ENCODE measurements at places on chromosomes 2 and 18.

DNA sequence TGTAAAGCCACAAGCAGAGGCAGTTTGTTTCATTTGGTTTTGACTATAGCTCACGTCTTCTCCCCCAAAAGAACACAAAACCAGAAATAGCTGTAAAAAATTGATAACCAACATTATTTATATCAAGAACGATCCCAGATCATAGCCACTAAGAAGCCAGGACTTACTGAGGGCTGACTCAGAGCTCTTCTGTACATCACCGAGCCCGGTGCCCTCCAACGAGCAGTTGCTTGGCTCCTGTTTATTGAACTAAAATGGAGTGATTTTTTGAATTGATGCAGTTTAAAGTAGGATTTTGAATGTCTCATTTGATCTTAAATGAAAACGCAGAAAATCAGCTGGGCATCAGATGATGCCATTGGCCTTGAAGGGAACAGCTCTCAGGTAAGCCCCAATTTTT lies 343.3 kb downstream of the INSIG2 start:
- H3K36me3 ChIP-seq = no peaks in the 10 kb centered on the region
- no peaks in the 10 kb centered on the region for H3K4me1 ChIP-seq
- DNase-seq = no peak

GRCh38 chr2:146814971-146815370 lies 1029.9 kb upstream of the ACVR2A start:
- no peaks in the 10 kb centered on the region for H3K27me3 ChIP-seq
- H3K4me3 ChIP-seq = no peak overlapping the region
- no peaks in the 10 kb centered on the region for H3K36me3 ChIP-seq

- no peaks in the 10 kb centered on the region for H3K4me1 ChIP-seq
- no peak overlapping the region for H3K27ac ChIP-seq
- H3K27me3 ChIP-seq = no peaks in the 10 kb centered on the region
- no peak overlapping the region for H3K4me3 ChIP-seq
These were observed 184.7 kb upstream of the LINC00305 start for GRCh38 chr18:64333584-64333983.

GRCh38 chr2:119086327-119086726 lies 72.2 kb downstream of the C1QL2 start:
- H3K36me3 ChIP-seq = no peaks in the 10 kb centered on the region
- H3K27ac ChIP-seq = no peak overlapping the region
- no peaks in the 10 kb centered on the region for H3K27me3 ChIP-seq
- no peak for DNase-seq
- no peak overlapping the region for H3K4me3 ChIP-seq

DNA sequence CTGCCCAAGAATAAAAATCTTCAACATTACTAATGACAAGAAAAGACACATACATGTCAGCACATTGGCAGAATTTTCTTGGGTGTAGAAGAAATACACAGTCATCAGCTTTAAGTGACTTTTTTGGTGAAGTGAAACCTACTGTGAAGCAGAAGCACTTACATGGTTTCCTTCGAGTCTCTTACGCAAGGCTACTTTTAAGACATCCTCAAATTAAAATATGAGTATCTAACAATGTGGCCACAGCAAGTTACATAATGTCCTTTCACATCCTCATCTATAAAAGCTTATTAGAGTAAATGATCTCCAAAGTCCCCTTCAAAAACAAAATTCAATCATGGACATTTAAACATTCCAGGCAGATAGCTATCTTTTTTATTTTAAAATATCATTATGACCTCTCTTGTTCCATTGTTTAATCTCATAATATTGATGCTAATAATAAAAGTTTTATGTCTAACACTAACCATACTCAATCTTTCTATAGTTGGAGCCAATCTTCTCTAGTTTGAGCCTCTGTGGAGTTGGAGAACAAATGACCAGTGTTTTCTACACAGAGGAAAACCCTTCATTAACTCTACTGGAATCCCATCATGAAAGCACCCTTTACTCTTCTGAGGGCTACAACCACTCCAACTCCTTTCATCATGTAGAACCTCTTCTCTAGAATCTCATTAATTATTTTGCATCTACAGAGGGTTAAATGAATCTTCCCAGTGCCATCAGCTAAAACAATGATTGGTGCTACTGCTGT lies 182.2 kb upstream of the ZFP36L2 start:
- no peaks in the 10 kb centered on the region for H3K36me3 ChIP-seq
- no peaks in the 10 kb centered on the region for H3K27me3 ChIP-seq
- no peak overlapping the region for H3K4me3 ChIP-seq
- no peak for DNase-seq
- no peak overlapping the region for H3K27ac ChIP-seq
- no peaks in the 10 kb centered on the region for H3K4me1 ChIP-seq

- H3K27ac ChIP-seq = no peak overlapping the region
- no peaks in the 10 kb centered on the region for H3K27me3 ChIP-seq
- DNase-seq = no peak
- H3K4me1 ChIP-seq = peaks cover 18% of the 10 kb centered on the region
These were observed 92.6 kb upstream of the MGAT4A start for GRCh38 chr2:98823196-98824170.

DNA sequence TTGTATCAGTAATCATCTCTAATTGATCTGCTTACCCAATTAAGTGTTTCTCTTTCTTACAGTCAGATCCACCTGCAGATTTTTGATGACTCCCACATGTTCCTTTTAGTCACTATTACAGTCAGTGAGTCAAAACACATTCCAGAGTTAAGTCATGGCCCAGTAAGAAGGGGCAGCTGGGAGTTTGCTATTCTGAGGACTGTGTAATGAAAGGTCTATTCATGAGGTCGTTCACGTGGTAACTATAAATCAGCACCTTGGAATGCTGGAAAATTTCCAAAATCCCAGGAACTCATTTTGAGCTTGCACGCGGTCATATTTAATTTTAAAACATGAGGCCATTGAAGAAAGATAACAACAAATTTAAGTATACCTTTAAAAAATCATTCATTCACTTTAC lies 252.5 kb downstream of the XIRP2 start:
- H3K4me1 ChIP-seq = no peaks in the 10 kb centered on the region
- DNase-seq = no peak
- H3K36me3 ChIP-seq = no peaks in the 10 kb centered on the region
- H3K27me3 ChIP-seq = no peaks in the 10 kb centered on the region

- no peaks in the 10 kb centered on the region for H3K36me3 ChIP-seq
- no peak for DNase-seq
- no peak overlapping the region for H3K4me3 ChIP-seq
- H3K27me3 ChIP-seq = no peaks in the 10 kb centered on the region
- peaks cover 10% of the 10 kb centered on the region for H3K4me1 ChIP-seq
These were observed 32.3 kb downstream of the EMX1 start for GRCh38 chr2:72949642-72950041.

DNA sequence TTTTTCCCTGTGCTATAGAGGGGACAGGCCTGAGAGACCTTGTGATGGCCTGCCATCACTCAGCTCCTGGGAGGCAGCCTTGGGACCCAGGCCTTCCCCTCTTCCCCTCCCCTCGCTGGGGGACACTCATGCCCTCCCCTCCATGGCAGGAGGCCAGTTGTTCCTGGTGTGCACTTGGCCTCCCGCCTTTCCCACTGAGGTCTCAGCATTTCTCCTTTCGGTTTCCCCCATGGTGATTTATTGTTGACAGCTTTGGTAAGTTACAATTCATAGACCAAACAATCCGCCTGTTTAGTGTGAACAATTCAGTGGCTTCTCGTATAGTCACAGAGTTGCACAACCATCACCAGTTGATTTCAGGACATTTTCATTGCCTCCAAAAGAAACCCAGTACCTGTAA lies 10.2 kb upstream of the CNDP1 start:
- DNase-seq = no peak
- no peaks in the 10 kb centered on the region for H3K4me1 ChIP-seq
- no peaks in the 10 kb centered on the region for H3K27me3 ChIP-seq
- H3K36me3 ChIP-seq = peaks cover 27% of the 10 kb centered on the region
- no peak overlapping the region for H3K4me3 ChIP-seq

GRCh38 chr2:180291552-180292421 lies 284.7 kb upstream of the CWC22 start:
- DNase-seq = no peak
- no peaks in the 10 kb centered on the region for H3K36me3 ChIP-seq
- H3K27me3 ChIP-seq = no peaks in the 10 kb centered on the region
- H3K4me1 ChIP-seq = no peaks in the 10 kb centered on the region
- no peak overlapping the region for H3K4me3 ChIP-seq

GRCh38 chr18:50621366-50621765 lies 61.5 kb downstream of the MAPK4 start:
- DNase-seq = no peak
- H3K27me3 ChIP-seq = no peaks in the 10 kb centered on the region
- H3K36me3 ChIP-seq = no peaks in the 10 kb centered on the region
- no peaks in the 10 kb centered on the region for H3K4me1 ChIP-seq
- H3K4me3 ChIP-seq = no peak overlapping the region
- no peak overlapping the region for H3K27ac ChIP-seq

DNA sequence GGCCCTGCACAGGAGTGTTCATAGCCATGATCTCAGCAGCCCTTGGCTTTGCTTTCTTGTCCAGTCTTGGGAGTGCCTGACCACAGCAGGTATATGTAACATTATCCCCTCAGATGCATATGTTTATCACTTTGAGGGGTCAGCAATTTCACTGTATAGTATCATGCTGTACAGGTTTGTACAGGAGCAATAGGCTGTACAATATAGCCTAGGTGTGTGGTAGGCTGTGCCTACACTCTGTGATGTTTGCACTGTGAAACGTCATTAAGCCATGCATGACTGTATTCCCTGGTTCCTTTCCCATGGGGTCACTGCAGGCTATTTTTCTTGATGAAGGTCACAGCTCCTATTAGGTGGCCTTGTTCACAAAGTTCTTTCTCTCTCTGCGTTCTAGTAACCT lies 4.7 kb upstream of the IL36G start:
- H3K36me3 ChIP-seq = no peaks in the 10 kb centered on the region
- H3K4me3 ChIP-seq = no peak overlapping the region
- no peak for DNase-seq
- H3K4me1 ChIP-seq = no peaks in the 10 kb centered on the region
- no peak overlapping the region for H3K27ac ChIP-seq

DNA sequence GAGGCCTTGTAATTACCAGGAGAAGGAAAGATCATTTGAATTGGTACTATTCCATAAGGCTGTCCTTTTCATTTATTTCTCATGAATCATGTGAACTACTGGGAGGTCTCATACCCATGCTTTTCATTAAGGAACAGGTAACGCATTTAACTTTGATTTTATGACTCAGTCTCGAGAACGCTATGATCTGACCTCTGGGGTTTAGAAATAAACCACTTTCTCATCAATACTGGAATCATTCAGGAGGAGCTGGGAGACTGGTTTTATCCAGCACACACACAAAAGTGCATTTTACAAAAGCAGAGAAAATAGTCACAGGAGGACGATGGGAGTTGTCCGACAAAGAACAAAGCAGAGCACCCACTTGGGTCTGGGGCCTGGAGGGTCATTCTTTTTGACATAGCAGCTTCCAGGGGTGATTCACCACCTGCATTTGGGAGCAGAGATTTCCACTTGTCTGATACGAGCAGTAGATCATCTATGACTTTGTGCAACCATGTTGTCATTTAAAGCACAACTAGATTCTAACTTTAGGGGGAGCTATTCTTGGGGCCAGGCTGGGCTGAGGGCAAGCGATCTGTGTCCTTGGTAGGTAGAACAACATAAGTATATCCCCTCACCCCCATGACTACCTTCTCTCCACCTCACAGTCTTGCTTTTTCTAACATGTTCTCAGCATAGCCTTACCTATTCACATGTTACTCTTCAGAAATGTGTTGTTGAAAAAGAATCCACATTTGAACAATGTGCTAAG lies 95.9 kb upstream of the SCG2 start:
- H3K27me3 ChIP-seq = no peaks in the 10 kb centered on the region
- no peaks in the 10 kb centered on the region for H3K4me1 ChIP-seq
- H3K27ac ChIP-seq = no peak overlapping the region

DNA sequence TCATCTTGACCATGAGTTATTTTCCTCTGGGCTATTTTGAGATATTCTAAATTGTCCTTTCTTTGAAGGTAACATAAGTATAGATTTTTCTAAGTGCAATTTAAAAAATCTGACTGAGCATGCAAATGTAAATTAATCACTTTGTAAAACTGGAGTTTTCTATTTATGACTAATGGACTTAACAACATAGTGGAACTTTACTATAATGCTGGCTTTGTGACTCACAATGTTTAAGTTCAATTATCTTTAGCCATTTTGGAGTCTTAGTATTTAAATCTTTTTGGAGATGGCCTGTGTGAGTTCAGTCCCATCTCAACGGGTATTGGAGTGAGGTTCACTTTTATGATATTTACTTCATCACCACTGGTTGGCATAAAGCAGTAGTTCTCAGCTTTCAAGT lies 35.2 kb upstream of the NOSTRIN start:
- no peaks in the 10 kb centered on the region for H3K36me3 ChIP-seq
- no peak overlapping the region for H3K4me3 ChIP-seq
- no peak overlapping the region for H3K27ac ChIP-seq
- H3K27me3 ChIP-seq = no peaks in the 10 kb centered on the region
- no peaks in the 10 kb centered on the region for H3K4me1 ChIP-seq
- DNase-seq = no peak

- no peaks in the 10 kb centered on the region for H3K36me3 ChIP-seq
- DNase-seq = no peak
- no peak overlapping the region for H3K4me3 ChIP-seq
- H3K4me1 ChIP-seq = no peaks in the 10 kb centered on the region
These were observed 228.7 kb upstream of the SIX2 start for GRCh38 chr2:45237850-45238542.

DNA sequence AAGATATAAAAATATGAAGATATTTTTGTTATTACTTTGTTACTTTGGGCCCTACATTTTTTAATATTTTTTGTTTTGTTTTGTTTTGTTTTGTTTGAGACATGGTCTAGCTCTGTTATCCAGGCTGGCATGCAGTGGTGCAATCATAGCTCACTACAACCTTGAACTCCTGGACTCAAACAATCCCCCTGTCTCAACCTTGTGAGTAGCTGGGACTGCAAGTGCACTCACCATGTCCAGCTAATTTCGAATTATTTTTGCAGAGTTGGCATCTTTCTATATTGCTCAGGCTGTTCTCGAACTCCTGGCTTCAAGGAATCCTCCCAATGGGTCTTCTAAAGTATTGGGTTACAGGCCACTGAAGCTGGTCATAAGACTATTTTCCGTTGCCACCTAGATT lies 603.6 kb upstream of the PIK3C3 start:
- H3K4me3 ChIP-seq = no peak overlapping the region
- H3K36me3 ChIP-seq = no peaks in the 10 kb centered on the region
- DNase-seq = no peak
- no peaks in the 10 kb centered on the region for H3K4me1 ChIP-seq

DNA sequence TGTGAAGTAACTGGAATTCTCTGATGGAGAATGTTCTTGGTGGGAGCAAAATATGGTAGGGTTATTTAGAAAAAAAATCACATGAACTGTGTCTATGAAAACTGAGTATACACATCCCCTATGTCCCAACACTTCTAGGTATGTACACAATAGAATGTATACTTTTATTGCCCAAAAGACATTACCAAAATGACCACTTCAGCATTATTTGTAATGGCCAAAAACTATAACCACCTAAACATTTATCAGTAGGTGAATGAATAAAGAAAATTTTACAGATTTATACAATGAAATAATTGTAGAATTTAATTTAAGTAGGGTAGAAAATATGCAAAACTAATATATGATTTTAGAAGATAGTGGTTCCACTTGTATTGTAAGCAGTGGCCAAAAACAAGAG lies 462.8 kb downstream of the KCNJ3 start:
- no peaks in the 10 kb centered on the region for H3K27me3 ChIP-seq
- DNase-seq = no peak
- no peaks in the 10 kb centered on the region for H3K36me3 ChIP-seq
- no peaks in the 10 kb centered on the region for H3K4me1 ChIP-seq

- DNase-seq = no peak
- no peaks in the 10 kb centered on the region for H3K36me3 ChIP-seq
- no peak overlapping the region for H3K4me3 ChIP-seq
- peaks cover 20% of the 10 kb centered on the region for H3K27me3 ChIP-seq
- no peak overlapping the region for H3K27ac ChIP-seq
These were observed 12.3 kb downstream of the CROCC2 start for GRCh38 chr2:240918258-240919091.
